ENCODE measurements at places on chromosomes 5 and 9.

DNA sequence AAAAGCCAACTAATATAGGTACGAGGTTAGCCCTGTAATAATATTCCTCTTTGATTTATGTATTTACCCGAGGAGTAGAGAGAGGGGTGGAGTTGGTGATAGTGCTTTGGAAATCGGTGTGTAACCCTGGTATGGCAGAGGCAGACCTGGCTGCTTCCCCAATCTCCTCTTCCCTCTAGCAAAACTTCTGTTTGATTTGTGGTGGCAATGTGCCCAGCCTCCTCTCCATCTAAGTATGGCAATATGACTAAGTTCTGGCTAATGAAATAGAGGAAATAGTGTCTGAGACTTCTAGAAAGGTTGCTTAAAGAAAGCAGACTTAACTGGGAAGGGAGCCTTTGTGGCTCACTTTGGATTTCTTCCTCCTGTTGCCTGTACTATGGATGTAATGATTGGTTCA, 491.1 kb downstream of the ENC1 start:
- no peak for DNase-seq

DNA sequence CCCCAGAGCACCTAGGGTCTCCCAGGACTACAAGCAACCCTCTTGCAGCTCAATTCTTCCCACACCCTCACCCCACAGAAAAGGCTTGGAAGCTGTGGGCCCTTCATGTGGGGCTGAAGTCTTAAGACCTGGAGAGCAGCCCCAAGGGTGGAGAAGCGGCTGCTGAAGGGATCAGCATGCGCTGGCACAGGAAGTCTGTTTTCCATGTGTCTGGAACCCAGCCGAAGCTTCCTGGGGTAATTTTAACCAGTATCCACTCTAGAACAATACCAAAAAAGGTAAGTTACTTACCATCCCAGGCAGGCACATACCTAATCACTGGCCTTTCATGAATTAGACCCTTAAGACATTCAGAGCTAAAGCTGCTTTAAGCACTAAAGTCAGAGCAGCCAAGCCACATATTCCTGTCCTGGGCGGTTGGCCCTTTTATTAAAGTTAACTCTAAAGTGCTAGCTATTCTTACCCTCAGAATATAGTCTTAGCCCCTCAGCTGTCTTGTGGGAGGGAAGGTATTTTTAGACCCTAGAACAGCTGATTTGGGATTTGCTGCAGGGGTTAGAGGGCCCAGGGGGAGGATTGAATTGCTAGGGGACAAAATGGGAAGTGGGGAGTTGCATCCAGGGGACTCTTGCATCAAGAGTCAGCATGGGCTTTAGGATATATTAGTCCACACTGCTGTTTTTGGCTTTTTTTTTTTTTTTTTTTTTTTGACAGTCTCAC, 6.9 kb downstream of the IL17B start:
- DNase-seq: no peak

DNA sequence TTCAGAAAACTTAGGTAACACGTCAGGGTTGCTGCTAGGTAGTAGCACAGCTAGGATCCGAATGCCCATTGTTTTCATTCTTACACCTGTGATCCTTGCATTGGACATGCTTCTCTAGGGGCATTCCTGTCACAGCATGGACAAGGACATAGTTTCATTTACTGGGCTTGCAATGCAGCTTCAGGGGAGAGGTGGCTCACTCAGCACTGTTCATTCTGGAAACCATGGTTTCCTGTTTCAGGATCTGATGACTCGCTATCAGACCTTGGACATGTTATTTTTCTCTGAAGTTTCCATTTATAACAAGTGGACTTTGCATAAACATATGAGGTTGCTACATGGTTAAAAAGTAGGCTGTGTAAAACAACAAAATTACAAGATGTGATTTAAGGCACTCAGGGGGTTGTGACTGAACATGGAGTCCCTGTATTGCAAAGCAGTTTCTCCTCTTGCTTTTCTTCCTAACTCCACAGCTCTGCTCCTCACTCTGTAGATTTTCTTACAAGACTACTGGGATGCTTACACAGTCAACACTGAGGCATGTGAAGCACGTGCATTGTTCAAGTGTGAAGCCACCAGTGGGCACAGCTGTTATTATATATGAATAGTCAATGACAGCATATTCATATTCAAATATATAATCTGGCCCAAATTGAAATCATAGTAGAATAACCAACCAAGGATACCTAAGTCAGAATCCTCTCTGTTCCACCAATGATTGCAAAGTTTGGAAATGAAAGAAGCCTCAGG, 66.1 kb upstream of the STK32A start:
- no peak for DNase-seq

GRCh38 chr5:10323588-10324488, 16.1 kb upstream of the CMBL start:
- DNase-seq: no peak

DNA sequence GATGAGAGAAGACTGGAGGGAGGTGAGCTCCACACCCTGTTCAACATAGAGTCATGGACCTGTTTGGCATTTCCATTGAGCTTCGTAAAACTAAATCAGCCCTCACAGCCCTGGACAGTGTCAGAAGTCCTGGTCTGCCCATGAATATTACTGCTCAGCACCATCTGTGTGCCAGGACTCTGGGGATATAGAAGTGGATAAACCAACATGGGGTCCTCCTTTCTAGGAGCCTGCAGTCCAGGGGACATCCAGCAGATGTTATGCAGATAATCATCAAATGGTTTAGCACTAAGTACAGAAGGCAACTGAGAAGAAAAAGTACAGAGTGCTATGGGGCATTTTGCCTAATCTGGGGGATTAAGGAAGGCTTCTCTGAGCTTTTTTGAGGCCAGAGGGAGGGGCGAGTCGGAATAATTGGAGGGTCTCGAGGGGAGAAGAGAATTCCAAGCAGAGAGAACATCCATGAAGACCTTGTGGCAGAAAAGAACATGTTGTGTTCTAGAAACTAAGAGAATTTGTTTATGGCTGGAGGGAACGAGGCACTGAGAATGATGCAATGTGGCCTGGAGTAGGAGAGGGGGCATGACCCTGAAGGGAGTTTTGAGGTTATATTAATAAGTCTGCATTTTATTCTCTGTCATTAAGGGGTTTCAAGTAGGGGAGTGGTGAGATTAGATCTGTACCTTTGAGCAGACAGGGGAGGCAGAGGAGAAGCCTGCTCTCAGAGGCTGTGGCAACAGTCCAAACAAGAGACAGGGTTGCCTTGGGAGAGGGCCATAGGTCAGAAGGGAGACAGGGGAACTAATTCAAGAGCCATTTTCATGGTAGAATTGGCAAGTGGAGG, 63.5 kb upstream of the SLC2A8 start:
- DNase-seq: no peak

- DNase-seq: no peak
Measured at GRCh38 chr5:80713631-80714030, 58.8 kb upstream of the DHFR start.
